ENCODE measurements at places on chromosomes 6 and 20.

DNA sequence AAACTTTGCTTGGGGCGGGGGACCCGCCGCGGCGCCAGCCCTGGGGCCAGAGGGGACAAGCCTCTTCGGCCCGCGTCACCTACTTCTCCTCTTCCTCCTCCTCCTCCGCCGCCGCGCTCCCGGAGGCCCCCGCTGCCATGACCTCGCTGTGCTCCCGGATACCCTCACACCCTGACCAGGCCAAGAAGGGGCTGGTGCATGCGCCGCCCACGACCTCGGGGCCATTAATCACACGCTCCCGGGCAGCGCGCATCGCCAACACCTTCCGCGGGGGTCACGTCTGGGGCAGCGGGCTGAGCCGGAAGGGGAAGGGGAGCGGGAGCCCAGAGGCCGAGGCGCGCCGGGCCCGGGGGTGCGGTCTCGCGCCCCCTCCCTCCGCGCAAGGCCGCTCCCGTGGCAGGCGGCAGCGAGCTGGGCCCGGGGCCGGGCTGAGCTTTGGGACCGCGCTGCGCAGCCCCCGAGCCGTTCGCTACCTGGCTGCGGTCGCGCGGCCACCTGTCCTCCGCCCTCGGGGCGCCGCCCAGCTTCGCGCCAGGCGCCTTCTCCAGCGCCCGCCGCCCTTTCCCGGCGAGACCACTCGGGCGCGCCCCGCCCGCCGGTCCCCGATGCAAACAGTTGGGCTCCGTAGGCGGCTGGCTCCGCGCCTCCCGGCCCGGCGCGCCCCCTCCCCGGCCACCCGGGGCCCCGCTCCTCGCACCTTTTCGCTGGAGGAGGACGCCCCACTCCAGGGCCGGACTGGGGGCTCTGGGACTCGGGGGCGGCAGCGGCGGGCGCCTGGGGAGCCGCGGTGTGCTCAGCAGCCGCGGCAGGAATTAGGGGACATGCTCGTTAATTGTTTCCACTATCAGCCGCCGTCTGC, 575 bp upstream of the CNR1 start:
- peak; percentile 69 for DNase-seq

DNA sequence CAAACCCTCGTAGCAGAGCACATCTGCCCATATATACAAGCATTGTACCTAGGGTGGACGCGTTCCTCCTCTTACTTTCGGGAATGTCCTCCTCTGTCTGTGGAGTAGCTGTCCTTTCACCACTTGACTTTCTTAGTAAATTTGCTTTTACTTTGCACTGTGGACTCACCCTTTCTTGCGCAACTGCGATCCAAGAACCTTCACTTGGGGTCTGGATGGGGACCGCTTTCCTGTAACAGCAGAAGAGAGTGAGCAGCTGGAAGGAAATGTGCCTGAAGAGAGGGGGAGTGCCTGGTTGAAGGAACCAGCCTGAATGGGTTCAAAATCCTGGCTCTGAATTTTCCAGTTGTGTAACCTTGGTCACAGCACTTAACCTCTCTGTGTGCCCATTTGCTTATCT, 40.1 kb upstream of the PMEPA1 start:
- DNase-seq = no peak

- DNase-seq = no peak
These were observed 607.1 kb downstream of the COL12A1 start for GRCh38 chr6:74598462-74599393.

GRCh38 chr6:159184559-159184958, 15.4 kb downstream of the FNDC1 start:
- DNase-seq = no peak

- no peak for DNase-seq
These were observed 159.5 kb downstream of the SOD2 start for GRCh38 chr6:159533568-159533967.

DNA sequence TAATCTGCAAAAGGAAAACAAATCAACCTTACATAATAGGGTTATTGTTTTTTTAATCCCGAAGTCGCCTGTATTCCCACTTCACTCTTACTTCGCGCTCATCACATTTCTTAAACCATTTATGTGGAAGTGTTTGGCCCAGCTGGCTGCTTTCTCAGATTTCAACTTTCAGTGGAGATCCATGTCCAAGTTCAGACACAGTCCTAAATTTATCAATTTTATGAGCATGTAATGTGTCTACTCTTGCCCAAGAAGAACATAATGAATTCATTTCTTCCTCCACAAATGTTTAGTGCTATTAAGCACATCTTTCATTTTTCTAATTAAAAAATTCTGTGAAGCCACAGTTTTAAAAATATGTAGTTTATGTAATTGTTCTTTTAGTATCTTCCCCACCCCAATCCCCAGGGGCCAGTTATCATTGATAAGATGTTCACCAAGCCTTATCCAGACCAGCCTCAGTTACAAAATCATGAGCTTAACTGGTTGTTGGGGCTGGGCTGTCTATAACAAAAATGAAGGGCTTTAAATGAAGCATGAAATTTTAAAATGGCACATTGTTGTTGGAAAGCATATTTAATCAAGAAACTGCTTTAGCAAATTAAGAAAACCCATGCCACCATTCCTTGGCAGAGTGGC, 151.7 kb downstream of the UST start:
- DNase-seq = no peak

DNA sequence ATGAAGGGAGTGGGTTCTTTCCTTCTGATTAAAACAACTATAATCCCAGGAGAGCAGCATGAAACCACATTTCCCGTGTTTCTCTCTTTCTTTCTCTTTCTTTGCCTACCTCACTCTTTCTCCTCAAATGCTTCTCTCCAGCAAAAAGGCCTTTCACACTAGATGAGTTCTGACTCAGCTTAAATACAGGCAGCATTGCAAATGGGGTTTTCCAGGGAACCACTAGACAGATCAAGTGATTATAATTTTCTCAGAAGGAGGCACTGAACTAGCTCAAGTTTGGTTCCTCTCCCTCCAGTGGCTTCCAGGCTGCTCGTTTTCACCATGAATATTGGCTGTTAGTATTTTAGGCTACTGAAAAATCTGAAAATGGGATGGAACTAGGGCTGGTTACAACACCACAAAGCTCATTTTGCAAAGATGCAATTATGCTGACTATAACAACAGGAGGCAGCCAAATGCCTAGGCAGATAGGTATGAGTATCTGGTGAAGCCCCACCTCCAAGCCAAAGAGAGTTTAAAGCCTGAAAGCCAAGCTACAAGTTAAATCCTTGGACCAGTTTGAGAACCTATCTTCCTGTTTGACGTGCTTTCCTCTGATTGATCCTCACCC, 260.0 kb downstream of the MMUT start:
- DNase-seq = no peak

GRCh38 chr6:23635150-23635549, 490.9 kb upstream of the NRSN1 start:
- no peak for DNase-seq

GRCh38 chr20:13355941-13356486, 134.9 kb downstream of the ISM1 start:
- DNase-seq = no peak

DNA sequence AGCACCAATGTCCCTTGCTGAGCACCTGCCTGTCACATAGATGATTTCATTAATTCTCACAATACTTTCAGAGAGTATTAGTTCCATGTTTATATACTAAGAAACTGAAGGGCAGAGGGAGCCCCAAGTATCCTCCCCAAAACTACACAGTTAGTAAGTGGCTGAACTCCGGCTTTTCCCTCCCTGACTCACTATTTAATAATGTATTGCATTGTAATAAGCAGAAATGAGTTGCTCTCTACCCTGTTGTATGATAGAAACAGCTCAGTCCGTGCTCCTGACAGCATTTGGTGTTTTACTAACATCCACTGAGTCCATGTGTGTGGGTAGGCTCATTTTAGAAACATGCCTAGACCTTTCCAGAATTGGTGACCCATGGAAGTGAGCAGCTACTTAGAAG, 76.8 kb downstream of the OLIG3 start:
- no peak for DNase-seq

DNA sequence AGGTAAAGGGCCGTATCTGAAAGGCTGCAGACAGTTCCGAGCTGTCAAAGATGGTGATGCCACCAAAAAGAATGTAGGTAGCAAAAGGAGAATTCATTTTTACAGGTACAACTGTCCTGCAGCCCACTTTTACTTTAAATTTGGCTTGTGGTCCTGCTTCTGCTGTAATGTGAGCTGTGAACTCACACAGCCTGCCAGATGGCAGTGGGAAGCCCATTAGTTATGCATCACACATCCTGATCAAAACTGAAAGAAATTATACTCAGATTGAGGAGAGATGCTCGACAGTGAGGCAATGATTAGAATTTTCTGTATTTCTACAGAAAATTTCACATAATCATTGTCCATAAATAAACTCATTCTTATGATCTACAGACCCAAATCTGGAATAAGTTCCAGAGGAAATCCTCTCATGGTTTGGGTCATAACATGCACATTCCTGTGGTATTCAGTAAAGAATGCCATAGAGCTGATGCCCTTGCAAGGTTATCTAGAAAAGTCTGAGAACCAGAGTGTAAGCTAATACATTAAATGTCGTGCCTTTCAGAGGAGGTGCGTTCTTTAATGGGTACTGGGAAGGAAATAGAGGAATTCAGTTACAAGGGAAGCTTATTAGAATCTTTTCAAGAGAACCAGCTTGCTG, 23.9 kb upstream of the E2F3 start:
- no peak for DNase-seq

DNA sequence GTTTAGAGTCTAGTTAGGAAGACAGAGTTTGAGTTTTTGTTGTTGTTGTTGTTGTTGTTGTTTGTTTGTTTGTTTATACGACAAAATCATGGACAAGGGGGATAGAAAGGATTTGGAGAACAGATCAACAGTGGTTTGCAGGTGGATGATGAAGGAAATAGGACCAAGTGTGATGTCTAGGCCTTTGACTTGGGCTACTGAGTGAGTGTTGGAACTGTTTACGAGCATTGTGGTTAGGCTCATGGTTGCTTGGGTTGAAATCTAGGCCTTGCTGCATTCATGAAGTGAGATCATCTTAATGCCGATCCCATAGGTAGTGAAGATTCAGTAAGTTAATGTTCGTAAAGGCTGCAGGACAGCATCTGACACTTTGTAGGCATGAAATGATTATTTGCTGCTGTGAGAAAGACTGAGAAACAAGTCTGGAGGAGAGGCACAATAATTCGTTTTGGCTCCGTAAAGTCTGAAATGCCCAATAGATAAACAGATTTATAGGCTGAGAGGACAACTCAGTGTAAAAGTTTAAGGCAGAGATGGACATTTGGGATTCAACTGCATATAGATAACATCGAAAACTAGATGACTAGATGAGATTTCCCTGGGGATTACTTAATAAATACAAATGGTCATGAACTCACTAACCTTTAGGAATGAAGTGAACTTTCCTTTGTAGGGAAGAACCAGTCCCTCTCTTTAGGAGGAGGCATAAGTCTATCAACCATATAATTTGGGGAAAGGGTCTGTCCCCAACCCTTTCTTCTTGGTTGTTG, 70.0 kb downstream of the HDDC2 start:
- DNase-seq = no peak

- DNase-seq = no peak
These were observed 30.3 kb upstream of the NXT1 start for GRCh38 chr20:23320317-23320716.

DNA sequence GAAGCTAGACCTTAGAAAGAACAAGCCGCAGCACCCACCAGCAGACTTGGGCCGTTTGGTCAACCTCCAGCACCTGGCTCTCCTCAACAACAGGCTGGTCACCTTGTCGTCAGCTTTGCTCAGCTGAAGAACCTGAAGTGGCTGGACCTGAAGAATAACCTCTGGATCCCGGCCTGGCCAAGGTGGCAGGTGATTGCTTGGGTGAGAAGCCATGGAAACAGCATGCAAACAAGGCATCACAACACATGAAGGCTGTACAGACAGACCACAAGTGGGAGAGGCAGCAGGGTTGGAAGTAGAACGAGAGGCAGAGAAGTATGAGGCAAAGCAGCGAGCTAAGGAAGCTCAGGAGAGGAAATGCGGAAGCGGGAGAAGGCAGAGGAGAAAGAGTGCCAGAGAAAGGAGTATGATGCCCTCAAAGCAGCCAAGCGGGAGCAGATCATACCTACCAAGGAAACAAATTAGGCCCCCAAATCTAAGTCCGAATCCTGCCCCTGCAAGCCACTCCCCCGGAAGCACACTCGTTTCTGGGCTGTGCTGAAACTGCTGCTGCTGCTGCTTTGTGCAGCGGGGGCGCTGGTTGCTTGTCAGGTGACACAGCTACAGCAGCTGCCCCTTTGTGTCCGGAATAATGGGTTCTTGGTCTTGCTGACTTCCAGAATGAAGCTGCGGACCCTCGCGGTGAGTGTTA, 121.6 kb upstream of the LGSN start:
- no peak for DNase-seq

- DNase-seq = no peak
These were observed 81.9 kb downstream of the SIM1 start for GRCh38 chr6:100382767-100383195.

- no peak for DNase-seq
These were observed 42.3 kb upstream of the GRIK2 start for GRCh38 chr6:101351173-101351572.

GRCh38 chr6:34610819-34611477, 54.8 kb upstream of the SPDEF start:
- no peak for DNase-seq

DNA sequence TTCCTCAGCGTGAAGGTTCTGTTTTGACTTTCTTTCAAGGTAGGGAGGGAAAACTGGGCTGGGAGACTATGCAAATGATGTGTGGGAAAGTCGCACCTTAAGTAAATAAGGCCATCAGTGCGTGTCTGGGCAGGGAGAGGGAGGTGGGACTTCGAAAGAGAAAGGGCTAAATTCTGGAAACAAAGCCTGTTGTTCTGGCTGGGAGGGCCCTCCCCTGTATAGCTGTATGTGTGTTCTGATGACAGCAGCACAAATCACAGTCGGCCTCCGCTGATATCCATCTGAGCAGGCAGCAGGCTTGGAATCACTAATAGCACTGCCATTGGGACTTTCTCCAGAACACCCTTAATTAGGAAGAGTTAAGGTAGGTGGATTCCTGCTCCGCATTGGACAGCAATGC, 19.2 kb downstream of the JAG1 start:
- DNase-seq = no peak

DNA sequence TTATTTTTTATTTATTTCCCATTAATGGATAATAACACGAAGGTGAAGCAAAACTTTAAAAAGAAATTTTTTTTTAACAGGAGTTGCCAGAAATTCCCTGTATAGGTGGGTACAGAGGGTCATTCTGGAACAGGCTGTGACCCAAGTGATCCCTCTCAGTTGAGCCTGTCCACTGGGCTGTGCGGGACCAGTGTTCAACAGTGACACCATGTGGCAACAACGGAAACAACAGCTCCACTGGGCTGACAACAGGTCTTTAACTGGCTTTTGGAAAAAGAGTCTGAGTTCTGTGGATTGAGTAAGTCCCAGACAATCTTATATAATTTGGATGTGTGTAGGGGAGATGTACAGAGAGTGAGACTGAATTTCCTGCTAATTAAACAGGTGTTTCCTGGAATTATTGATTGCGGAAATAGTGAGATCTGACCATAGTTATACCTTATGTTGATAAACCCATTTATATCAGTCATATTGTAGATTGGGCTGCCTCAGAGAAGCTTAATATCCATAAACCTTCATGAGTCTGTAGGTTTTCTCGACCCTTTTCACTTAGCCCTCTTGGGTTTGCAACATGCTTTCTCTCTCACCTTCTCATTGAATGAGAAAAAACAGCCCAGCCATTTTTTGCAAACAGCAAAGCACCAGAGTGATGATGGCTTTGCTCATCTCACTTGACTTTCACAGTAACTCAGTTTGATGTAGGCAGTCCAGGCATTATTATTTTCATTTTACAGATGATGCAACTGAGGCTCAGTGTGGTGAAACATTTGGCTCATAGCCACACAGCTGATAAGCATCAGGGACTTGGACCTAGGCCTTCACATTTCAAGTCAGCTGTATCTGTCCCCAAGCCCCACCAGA, 17.5 kb downstream of the KIAA1755 start:
- no peak for DNase-seq

Data from Right ventricle myocardium inferior (tissue), 1 donor.